ENCODE measurements at places on chromosomes 5 and 9.

DNA sequence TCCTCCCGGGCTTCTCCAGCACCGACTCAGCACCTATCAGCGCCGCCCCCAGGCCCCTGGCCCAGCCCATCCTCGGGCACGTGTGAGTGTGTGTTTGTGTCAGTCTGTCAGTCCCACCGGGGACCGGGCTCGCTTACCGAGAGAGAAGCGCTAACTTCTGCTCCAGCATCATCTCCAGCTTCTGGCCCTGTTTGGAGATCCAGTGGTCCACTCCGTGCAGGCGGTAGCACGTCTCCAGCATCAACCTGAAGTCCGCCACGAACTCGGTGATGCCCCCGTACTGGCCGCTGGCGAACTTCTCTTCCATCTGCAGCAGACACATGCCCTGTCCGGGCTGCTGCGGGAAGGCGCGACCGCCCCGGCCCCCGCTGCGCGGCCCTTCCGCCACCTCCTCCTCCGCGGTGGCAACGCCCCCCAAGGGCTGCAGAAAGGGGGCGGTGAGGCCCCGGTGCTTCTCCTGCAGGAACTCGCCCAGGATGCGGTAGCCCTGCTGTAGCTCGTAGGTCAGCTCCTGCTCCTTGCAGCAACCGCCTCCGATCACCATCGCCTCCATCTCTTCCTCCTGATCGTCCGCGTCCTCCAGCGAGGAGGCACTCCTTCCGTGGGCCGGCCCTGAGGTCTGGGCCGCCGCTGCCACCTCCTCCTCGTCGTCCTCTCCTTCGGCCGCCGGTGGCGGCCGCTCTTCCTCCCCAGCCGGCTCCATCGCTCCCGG, 8.2 kb downstream of the RANBP6 start:
- peak; percentile 38 for DNase-seq

DNA sequence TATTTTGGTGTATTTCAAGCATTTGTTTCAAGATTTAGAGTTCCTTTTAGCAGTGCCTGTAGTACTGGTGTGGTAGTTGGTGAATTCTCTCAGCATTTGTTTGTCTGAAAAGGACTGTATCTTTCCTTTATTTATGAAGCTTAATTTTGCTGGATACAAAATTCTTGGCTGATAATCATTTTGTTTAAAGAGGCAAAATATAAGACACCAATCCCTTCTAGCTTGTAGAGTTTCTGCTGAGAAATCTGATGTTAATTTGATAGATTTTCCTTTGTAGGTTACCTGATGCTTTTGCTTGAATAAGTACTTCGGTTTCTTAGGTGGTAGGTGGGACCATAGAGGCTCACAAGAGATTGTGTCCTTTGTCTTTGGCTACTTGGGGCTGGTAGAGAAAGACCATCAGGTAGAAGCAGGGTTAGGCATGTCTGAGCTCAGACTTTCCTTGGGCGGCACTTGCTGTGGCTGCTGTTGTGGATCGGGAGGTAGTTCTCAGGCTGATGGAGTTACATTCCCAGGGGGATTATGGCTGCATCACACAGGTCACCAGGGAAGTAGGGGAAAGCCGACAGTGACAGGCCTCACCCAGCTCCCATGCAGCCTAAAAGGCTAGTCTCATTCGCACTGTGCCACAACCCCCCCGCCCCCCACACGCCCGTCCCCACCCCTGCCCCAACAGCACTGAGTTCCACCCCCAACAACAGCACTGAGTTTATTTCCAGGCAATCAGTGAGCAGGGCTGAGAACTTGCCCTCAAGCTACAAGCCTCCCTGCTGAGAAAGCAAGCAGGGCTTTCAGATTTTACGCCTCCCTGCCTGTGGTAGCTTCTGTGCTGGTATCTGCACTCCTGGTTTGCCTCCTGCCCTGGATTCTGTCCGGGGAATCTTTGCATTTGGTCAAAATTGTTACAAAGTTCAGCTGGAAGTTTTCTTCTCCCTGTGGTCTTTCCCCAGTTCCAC, 127.1 kb upstream of the GLRA1 start:
- DNase-seq = no peak

DNA sequence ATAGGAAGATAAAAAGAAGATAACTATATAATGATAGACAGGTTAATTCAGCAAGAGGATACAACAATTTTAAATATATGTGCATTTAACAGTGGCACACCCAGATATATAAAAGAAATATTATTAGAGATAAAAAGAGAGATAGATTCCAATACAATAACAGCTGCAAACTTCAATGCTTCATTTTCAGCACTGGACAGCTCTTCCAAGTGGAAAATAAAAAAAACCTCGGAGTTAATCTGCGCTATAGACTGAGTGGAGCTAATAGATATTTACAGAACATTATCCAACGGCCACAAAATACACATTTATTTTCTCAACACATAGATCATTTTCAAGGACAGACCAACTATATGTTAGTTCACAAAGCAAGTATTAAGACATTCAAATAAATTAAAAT, 1229.5 kb upstream of the CDH6 start:
- no peak for DNase-seq

GRCh38 chr9:116435706-116436105, 251.4 kb upstream of the TRIM32 start:
- DNase-seq = no peak

GRCh38 chr5:14588758-14589543, 7.4 kb downstream of the OTULINL start:
- DNase-seq = no peak

GRCh38 chr5:31811210-31811609, 172.3 kb downstream of the PDZD2 start:
- DNase-seq = peak; percentile 75

DNA sequence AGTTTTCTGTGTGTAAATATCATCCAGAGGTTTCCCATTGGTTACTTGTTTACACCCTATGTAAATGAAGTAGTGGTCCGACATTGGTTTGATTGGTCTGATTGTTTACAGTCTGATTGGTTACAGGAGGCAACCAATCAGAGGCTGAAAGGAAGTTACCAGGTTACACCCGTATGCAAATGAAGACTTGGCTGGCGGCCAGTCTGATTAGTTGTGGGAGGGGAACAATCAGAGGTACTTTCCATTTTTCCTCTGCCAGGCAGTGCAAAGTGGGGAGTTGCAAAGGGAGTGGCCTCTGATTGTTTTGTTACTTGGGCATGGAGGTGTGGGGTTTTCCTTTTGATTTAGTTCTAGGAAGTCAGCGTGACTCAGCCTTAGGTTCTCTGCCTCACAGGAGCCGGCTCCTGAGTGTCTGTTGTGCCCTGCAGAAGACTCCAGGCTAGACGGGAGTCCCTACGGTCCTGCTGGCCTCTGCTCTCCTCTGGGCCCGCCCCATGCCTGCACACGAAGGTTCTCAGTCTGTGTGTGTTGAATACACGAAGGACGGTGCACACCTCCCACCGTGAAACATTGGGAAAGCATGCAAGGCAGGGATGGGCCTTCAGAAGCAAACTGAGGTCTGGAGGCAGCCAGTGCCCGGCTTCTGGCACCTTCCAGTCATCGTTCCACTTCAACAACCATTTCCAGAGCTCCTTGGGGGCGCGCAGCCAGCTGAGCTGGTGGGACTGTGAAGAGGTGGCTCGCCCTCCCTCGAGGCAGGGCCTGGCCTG, 42.9 kb downstream of the OLFM1 start:
- no peak for DNase-seq

- no peak for DNase-seq
These were observed 175.6 kb upstream of the NREP start for GRCh38 chr5:111932628-111933027.

GRCh38 chr5:150352244-150353031, 5.1 kb upstream of the TCOF1 start:
- no peak for DNase-seq

DNA sequence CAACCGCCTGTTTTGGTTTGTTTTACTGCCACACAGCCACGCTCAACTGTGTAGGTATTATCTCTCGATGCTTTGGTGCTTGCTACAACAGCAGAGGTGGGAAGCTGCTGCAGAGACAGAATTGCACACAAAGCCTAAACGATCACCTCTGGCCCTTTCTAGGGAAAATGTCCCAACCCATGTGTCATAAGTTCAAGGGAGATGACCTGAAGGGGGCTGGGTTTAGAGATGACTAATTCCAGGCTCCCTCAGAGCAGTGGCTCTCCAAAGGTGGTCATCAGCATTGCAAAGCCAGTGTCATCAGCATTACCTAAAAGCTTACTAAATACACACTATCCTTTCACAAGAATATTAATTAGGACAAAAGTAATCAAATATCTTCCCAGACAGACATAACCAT, 10.9 kb downstream of the ZNF622 start:
- no peak for DNase-seq

DNA sequence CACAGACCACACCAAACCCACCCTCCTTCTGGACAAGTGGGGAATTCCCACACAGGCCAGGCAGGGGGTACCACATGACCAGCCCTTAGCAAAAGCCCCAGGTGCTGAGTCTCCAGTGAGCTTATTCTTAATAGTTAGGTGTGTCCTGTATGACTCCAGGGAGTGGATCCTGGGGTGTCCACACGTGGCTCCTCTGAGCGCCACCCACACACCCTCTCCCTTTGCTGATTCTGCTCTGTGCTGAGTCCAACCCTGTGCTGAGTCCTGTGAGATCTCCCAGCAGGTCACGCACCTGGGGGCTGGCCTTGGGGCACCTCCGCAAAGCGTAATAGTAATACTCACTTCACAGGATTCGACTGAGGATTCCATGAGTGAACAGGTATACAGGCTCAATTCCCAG, 12.7 kb downstream of the LRRC14B start:
- no peak for DNase-seq

GRCh38 chr5:113660706-113661250, 147.3 kb downstream of the YTHDC2 start:
- no peak for DNase-seq

DNA sequence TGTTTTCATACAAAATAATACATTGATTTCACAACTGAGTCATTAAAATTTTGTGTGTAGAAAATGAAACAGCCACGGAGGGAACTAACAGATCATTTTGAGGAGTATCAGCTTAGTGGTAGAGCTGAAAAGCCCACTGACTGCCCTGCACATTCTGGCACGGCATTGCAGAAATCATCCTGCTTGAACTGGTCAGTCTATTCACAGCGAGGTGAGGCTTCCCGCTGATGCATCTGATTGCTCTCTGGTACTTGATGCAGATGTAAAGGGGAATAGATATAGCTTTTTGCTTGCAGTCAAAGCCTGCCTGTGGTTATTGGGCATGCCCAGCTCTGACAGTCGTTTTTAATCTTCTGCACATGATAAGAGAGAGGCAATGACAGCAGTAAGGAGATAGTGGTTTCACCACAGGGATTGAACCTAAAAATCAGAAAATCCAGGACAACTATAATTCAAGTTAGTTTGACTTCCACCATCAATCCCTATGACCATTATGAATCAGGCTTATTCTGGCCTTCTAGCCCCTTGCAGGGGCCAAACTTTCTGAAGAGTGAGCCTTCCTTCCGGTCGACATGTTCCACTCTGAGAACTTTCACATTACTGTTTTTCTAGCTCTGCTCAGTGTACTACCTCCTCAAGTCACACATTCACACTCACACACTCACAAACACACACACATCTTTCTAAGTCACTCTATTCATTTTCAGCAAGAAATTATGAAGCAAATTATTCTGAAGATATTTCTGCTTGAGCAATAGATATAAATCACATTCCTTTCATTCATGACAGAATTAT, 782.8 kb upstream of the NUDT12 start:
- DNase-seq = no peak

DNA sequence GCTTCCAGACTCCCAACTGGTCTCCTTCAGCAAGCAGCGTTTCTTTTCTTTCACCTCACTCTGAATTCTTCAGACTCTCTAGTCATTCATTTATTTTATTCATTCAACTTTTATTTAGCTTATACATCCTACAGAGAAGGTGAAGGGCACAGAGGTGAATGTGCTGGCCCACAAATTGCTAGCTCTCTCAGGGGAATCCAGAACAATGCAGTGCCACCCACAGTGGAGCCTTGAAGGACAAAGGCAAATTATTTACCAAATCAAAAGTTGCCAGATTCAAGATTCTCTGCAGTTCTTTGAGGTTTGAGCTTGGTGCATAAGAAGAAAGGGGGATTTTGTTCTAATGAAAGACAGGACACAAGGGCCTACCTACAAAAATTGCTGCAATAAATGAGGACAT, 29.7 kb downstream of the GRIA1 start:
- DNase-seq = no peak

DNA sequence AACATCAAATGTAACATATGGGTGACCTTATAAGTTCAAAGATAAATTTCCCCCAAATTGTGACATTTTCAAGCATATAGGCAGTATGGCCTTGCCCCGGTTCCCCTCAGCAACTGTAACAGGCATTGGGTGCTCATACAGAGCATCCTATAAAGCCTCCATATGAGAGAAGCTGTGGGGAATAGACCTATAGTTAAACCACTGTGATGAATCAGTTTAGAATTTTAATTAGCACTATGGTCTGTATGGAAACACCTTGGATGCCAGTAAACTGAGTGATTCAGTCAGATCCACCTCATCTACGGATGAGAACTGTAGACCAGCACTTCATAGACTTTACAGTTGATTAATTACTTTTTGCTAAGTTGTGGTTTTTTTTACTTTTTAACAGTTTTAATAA, 79.4 kb downstream of the ERCC6L2 start:
- no peak for DNase-seq

DNA sequence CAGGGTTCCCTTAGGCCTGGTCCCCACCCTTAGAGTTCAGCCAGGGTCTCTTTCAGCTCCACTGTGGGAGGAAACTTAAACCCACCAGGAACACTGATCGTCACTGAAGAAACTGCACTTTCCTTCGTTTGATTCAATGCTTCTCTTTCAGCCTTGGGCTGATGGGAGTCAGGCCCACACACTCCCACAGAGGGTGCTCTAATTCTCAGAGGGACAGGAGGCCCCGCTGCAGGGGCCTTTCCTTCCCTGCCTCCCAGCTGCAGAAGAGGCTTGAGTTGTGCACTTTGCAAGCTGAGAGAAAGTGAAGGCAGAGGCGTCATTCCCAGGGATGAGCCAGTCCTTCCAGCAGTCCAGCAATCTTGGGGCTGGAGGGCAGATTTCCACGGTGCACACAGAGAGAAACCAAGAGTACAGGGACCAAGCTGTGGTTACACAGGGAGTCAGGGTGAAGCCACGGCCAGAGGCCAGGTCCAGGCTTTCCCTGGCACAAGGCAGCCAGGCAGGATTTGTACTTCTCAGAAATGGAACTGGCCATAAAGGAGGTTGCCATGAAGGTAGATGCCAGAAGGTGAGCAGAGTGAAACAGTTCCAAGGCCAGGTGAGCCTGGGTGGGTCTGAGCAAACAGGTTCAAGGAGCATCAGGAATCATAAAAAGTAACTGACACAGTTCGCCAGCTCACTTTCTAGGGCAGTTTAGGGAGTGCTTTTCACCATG, 10.4 kb upstream of the GLIPR2 start:
- DNase-seq = no peak

DNA sequence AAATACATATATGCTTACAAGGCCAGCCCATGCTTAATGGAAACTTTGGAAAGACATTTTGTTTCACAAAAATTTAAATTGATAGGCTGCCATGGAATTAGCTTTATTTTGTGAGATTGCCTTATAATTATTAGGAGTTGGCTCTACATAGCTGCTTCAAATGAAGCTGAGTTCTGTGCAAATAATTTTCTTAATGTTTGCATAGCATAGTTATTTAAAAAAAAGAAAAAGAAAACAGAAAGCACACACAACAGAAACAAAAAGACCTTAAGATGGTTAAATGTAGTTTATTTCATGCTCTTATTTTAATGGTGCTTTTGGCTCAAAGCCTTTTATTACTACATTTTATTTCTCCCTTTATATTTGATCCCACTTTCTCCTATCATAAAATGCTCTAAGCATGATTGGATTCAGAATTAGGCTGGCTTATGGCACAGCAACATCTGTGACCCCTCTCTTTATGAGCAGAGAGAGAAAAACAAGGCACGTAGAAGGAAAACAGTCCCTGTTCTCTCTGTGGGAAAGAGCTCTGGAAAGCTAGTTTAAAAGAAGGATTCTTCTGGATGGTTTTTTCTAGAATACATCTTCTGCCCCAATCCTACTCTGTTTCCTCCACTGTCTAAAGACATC, 530.5 kb downstream of the NTRK2 start:
- no peak for DNase-seq
